ENCODE measurements at places on chromosomes 4 and X.
A peak's percentile ranks its signal among the peaks of the same experiment; 100 is the strongest.

GRCh38 chr4:13794819-13795565, 167.5 kb upstream of the BOD1L1 start:
- no peak for DNase-seq

DNA sequence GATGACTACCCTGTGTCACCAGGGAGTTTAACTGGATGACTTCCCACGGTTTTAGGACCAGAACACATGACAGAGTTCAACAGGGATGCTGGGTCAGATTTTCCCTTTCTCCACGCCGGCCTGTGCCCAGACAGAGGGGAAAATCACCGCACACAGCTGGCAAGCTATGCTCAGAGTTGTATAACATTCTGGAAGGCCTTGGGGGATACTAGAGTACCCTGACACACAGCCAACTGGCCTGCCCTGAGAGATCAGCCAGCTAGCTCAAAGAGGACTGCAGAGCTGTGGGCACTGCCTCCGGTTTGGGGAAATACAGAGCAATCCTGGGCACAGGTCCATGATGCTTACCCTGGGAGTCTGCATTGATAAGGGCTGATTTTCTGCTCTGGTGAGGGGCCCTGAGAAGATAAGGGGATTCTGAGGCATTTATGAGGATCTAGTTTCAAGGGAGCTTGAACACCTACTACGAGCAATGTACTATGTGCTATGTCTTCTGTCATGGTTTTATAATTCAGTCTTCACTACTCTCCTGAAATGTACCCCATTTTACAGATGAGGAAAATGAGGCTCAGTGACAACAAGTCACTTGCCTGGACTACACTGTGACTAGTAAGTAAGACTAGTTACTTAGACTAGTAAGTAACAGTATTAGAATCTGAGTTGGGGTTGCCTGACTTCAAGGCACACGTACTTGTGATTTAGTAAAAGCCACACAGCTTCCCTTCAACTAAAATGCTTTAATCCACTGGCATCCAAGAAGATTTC, 14.7 kb downstream of the C4orf54 start:
- DNase-seq = no peak

GRCh38 chr4:115054836-115055235, 58.6 kb downstream of the NDST4 start:
- no peak for DNase-seq

DNA sequence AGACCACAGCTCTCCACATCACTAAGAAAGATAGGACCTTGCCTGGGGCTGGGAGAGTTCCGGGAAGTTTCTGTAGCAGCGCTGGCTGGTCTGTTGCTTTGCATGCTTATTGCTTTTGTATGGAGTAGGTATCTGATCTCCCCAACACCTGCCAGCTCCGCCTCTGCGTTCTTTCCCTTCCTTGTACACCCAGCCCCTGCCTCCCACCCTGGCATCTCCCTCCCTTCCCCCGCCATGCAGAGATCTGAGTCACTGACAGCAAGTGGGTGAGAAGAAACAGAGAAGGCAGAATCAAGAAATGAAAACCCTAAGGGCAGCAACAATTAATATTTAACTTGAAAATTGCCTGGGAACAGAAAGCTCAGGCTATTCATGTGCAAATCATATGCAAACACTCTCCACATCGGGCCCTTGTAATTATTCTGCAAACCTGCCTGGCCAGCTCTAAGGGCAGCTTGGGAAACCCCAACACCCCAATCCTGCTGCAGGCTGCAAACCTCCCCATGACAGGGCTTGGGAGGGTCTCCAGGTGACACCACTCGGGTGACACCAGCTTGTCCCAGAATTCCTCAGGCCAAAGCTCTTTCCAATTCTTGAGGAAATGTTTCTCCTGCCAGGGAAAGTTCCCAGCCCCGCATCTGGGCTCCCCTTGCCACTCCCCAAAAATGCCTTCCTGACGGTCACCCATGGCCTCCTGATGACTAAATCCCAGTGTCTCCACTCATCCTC, 257.2 kb downstream of the FBXW7 start:
- DNase-seq = no peak

DNA sequence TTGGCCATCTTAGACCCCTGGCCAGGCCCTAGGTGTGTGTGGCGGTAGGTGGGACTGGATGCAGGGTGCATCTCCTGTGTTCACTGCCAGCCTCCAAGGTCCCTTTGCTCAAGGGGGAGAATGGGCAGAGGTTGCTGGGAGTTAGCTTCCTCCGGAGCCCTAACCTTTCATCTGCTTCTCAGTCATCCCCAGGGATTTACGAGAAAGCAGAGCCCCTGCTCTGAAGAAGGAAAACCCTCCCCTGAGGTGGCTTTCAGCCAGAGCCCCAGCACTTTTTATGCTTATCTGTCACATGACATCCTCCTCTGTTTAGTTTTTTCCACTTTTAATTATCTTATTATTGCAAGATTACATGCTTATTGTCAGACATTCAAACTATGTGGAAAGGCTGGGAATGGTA, 44.9 kb upstream of the DDX3X start:
- DNase-seq = no peak

GRCh38 chr4:1451106-1451751, 45.0 kb upstream of the NKX1-1 start:
- DNase-seq = no peak

DNA sequence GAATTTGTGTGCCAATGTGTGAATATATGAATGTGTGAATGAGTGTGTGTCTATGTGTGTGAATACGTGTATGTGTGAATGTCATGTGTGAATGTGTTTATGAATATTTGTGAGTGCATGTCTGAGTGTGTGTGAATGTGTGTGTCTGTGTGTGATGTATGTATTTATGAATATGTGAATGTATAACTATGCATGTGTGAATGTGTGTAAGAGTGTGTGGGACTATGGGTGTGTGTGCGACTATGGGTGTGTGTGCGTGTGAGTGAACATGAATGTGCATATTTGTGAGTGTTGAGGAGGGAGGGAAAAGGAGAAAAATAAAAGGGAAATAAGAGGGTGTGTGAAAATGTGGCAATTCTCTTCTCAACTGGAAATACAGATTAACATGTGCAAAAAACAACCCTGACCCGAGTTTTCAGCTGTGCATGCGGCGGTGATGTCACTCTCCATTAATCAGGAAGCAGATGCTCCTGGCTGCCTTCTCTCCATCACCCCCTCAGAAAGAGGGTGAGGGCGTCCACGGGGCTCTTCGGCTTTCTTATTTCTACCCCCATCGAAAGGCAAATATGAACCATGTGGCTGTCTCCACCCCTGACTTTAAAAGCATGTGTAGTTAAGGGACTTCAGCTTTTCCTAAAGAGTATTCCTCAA, 219.8 kb downstream of the MAML3 start:
- DNase-seq = no peak

DNA sequence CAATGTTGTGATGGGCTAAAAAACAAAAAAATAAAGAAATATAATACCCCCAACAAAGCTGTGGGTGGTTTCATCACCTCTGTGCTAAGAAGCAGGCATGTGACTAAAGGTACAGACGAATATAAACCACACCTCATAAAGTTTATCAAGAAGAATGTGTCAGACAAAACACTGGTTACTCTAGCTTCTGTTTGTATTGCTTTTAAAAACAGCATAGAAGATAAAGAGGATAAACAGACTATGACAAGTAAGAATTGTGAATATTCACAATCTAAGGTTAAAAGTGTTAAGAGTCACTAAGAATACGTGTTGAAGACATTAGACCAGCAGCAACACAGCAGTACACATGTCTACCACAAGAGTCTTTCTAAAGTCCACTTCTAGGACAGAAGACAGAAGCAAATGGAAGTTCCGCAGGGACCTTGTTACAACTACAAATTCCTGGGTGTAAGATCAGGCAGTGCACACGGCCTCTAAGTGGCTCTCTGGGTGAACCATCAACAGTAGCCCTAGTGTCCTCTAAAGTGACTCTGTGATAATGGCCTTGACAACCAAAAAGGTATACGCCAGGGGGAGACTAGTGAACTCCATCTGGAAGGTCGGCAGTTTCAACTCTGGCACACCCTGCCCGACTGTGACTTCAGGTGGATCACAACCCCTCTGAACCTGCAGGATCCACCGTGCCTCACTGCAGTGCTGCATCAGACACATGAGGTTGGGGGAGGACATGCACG, 8.3 kb upstream of the FGFBP2 start:
- no peak for DNase-seq

GRCh38 chrX:74246524-74246923, 57.5 kb upstream of the ZCCHC13 start:
- no peak for DNase-seq

- no peak for DNase-seq
Measured at GRCh38 chr4:125676156-125676555, 361.4 kb downstream of the FAT4 start.

DNA sequence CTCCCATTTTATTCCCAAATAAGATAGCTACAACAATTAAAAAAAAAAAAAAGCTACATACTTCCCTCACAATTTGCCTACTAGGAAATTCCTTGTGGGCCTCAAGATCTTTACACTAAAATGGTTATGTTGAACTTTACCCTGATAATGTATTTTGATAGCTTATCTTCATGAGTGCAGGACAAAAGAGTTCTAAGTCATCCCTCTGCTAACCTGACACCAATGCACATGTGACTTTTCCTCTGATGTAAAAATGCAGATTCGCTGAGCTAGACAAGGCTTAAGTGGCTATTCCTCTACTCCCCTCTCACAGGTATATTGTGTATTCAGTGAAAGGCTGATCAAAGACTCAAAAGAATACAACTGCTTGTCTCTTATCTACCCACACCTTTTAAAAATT, 22.5 kb downstream of the ELF2 start:
- DNase-seq = no peak

DNA sequence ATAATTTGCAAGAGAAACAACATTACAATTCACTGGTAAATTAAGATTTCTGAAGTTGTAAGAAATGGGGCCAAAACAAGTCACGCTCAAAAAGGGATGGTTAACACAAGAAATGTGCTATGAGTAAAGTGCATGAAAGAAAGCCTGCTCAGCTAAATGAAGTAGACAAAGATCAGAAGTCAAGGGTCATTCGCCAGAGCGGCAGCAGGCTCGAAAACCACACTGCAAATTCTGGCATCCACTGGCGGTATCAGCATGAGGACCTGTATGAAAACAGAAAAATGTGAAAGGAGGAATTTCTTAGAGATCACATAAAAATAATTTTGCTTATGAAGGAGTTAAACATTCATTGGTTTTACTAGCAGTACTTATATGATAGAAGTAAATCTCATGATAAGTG, 49.6 kb downstream of the FBXL5 start:
- no peak for DNase-seq

DNA sequence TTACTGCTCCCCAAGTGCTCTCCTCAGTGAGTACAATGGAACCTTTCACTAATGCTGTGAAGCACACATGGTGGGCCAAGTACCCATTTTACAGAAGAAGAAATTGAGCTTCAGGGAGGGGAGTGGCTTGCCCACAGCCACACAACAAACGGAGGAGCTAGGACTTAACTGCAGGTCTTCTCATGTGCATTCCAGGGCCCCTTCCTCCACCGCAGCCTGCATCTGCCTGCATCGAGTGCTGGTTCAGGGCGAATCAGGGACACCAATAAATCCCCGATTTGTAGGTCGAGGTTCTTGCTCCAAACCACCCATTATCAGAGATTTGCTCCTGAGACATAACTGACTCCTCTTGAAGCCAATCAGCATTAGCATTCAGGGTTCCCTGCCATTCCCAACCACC, 100.9 kb downstream of the MAMLD1 start:
- no peak for DNase-seq

DNA sequence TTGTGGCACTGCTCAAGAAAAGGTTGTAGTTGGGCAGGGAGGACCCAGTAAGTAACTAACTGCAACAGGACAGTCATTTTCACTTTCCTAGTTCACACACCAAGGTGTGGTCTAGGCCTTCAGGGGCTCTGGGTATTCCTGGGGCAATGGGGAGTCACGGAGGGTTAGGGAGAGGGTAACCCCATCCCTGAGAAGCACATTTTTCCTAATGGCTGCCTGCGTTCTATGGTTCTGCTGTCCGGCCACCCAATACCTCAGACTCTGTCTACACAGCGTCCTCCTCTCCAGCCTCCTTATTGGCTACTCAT, 937 bp upstream of the PPP1R3F start:
- DNase-seq = no peak

DNA sequence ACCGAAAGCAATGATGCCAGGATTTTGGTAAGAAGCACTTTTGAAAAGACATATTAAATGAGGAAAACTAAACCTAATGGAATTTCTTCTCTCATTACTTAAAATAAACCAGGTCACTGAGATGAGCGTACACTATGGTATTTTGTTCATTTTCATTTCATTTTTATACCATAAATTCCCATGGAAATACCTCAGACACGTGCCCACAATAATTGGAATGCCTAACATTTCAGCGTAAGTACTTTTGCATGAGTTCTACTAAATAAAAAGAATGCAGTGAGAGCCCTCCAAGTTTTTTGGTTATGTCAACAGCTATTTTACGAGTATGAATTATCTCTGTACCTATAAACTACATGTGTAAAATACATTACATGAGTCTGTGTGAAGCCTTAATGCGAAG, 3.2 kb downstream of the CAMK2D start:
- DNase-seq = no peak

GRCh38 chr4:168723569-168723968, 226.7 kb downstream of the PALLD start:
- no peak for DNase-seq

- DNase-seq = no peak
Measured at GRCh38 chr4:54016504-54016903, 47.9 kb downstream of the CHIC2 start.

DNA sequence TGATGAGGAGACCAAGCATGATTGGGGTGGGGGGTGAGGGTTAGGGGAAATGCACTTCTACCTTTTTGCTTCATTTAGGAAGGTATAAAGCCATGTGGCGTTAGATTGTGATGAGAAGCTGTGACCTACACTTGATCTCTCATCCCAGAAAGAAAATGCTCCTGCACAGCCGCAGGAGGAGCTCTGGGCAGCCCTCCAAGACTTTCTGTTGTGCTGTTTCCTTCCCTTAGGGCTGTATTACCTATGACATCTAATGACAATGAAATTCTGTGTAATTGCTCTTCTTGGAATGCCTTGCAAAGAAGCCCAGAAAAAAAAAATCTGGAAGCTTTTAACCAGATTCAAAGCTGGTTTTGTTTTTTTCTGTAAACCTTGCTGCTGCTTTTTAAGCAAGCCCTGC, 13.4 kb downstream of the PRPS2 start:
- no peak for DNase-seq

- DNase-seq = no peak
Measured at GRCh38 chrX:77389891-77390290, 57.3 kb upstream of the FGF16 start.

- DNase-seq = peak; percentile 39
Measured at GRCh38 chrX:40646489-40647306, 663 bp downstream of the CXorf38 start.

GRCh38 chrX:153392642-153393321, 8.4 kb downstream of the PNMA6E start:
- no peak for DNase-seq

GRCh38 chr4:40763228-40763716, 13.5 kb downstream of the NSUN7 start:
- no peak for DNase-seq

GRCh38 chrX:8607326-8607725, 124.6 kb downstream of the ANOS1 start:
- no peak for DNase-seq

- no peak for DNase-seq
Measured at GRCh38 chrX:149151805-149152757, 353.0 kb downstream of the IDS start.
